ENCODE measurements at places on chromosomes 1 and 21. TPM values are rescaled to one million over a fixed set of nuclear protein-coding genes. Genes with fewer than 3 reads are reported as not detected.

DNA sequence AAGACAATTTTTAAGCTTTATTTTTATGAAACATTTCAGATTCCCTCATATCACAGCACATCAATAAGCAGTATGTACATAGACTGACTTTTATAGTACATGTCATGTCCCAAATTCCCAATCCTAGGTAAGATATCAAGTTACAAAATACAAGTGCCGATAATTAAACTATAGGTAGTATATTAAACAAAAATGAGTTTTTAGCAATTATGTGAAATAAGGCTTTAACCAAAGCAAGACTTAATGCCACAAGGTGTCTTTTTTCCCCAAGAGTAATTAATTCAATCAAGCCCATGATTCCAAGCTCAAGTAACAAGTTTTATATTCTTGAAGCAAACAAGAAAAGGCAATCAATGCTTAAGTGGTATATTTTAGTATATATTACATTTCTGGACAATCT, 4.9 kb downstream of the EXOC8 start:
- DNase-seq: no peak

DNA sequence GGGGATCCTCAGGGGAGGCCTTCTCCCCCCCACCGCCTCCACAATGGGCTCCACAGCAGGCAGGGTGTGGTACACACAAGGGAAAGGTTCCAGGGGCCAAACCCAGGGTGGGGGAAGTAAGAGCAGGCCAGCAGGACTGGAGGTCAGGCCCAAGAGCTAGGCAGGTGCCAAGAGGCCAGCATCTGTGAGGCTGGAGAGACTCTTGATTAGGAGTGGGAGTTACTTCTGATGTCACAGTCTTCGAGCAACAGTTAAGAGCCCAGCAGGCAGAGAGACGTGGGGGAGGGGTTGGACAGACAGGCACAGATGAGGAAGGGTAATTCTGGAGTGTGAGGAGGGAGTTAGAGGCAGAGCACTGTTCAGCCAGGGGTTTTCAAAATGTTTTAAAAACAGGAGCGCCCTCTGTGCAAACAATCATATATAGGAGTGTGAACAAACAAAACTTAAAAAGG, 55.8 kb downstream of the SLC9A1 start:
- peak; percentile 70 for DNase-seq

DNA sequence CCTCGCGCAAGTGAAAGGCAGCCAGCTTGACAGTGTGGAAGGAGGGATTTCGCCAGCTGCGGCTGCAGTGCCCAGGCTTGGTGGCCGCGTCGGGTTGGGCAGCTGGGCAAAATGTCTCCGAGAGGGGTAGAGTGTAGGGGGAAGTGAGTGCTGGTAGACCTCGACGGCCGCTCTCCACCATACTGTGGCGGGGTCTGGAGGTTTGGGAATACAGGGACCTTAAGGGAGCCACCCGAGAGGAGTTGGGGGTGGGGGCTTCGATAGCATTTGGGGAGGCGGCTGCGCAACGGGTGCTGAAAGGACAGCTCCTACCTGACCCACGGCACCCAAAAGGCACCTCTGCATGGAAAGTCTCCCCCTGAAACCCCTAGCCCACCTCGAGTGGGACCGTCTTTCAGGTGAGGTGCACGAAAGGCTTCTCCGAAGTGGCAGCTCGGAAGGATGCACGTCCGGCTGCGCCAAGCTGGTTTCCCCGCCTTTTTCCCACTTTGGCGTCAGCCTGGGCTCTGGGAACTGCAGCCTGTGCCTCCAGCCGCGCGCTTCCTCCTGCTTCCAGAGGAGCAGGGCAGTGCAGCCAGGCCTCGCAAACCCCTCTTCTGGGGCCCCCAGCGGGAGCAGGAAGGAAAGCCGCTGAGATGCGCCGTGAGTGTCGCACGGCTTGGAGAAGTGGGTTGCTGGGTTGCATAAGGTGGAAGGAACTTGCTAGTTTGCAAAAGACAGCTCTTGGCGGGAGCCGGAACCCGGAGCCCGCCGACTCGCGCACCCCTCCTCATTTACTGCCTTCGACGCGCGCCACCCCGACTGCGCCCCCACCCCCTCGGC, 531 bp upstream of the HMGN2 start:
- DNase-seq: peak; percentile 76

DNA sequence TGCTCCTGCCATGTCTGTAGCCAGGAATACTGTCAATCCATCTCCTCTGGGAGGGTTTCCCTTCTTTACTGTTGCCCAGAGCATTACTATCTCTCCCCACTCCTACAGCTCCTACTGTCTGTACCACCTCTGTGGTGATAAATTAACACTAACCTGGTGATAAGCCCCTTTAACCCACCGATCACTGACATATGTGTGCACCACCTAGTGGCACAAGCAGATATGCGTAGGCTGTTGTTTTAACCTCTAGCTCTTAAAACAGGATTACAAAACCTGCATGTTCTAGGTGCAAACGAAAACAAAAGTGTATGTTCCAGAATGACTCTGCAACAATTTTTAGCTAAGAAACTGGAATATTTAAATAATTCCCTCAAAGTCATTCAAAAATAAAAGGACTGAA, 93.9 kb upstream of the BEND5 start:
- no peak for DNase-seq

The FMOD gene
- total RNA-seq: not detected

Data from glutamatergic neuron (in vitro differentiated cells).